SHP77 (cell line): ENCODE measurements at places on chromosomes 4 and X.

DNA sequence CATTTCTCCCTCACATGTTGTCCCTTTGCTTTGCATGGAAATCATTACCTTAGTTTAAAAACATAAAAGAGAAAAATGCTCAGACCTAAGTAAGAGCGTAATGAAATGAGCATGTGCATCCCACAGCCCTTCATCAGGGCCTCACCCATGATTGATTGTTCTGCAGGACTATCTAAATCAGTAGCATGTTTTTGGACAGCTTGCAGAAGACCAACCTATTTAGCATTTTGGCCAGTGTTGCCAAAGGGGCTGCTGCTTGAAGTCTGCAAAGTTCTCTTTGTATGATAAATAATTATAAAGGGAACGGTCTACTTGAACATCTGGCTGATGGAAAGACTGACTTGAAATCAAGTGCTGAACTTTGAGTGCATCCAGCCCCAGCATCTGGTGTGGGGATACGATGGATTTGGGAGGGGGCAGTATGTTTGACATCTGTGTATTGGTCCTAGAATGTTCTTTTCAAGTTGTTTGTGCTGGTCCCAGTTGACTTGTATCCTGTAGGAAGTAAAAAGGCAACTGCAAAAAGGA lies 76.1 kb upstream of the LIMCH1 start:
- DNase-seq, result no peak

DNA sequence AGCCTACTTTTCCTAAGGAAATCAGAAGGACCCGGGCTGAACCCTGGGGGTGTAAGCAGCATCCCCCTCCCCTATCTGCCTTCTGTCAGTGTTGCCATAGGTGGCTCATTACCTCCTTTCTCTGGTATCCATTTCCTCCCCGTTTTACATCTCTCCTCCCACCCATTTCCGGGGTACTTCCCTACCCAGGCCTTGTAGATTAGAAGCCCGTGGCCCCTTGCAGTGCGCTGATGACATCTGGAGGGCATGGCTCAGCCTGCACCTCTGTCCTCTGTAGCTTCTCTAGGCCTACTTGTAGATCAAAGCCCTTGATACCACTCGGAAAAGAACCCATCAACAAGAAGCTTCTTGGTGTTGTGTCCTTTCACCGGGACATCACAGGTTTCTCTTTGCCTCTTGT lies 71.8 kb downstream of the NBDY start:
- no peak for DNase-seq

DNA sequence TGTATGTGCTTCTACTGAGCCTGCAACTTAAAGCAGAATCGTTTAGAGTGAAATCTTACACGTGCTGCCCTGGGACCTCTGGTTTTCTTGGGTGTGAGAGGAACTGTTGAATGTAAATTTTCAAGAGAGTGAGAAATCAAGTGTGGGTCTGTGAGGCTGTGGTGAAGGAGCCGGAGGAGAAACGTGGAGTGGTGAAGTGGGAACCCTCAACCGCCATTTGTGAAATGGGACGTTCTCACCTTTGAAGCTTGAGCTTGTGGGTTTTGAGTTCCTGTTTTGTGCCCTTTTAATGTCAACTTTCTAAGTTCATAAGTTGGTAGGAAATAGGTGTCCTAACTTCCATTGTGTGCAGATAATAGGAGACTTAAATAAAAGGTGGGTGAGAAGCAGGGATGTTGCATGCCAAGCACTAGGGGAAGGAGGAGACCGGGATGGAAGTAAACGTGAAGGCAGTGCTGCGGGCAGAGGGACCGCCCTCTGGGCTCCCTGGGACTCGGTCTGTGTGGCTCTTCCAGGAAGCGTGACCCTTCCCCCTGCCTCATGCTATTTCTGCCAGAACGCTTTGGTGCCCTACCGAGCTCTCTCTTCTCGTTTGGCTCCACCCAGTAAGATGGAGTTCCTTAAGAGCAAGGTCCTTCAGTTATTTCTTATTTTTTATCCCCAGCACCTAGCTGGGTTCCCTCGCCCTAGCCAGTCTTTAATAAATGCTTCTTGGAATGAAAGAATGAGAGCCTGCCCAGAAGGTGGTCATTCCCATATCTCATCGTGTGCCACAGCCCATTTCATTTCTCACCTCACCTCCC lies 56.0 kb downstream of the TMEM131L start:
- no peak for DNase-seq

GRCh38 chr4:137226900-137227299 lies 305.4 kb downstream of the PCDH18 start:
- DNase-seq, result no peak

DNA sequence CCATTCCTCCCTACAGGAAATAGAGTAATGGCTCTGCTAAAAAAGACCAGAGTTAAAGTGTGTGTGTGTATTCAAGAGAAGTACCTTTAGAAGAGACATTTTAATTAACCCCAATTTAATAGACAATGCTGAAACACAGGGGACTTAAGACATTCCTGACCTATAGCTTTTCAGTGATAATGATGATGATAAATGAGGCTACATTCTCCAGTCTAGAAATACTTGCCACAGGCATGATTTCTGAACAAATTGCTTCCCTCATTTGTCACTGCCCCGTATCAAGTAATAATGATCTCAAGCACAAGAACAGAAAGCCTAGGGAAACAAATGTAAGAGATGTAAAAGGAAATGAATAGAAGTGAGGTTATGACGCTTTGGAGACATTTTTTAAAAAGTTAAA lies 117.1 kb downstream of the UNC5C start:
- no peak for DNase-seq

GRCh38 chrX:56618323-56618722 lies 54.9 kb downstream of the UBQLN2 start:
- DNase-seq, result no peak

GRCh38 chr4:142743121-142743825 lies 102.8 kb downstream of the INPP4B start:
- DNase-seq, result no peak

- no peak for DNase-seq
Observed at GRCh38 chr4:31917334-31917733, 1197.2 kb downstream of the PCDH7 start.

- DNase-seq, result no peak
Observed at GRCh38 chr4:165628572-165628971, 244.5 kb upstream of the TLL1 start.

GRCh38 chr4:156193800-156194199 lies 240.1 kb upstream of the CTSO start:
- peak; percentile 52 for DNase-seq
